ENCODE measurements at places on chromosomes 7 and 10. TPM values are rescaled to one million over a fixed set of nuclear protein-coding genes. Genes with fewer than 3 reads are reported as not detected.

- DNase-seq, result no peak
Measured at GRCh38 chr10:127135844-127136577, 60.4 kb downstream of the INSYN2A start.

- DNase-seq, result no peak
Measured at GRCh38 chr7:47710201-47710935, 128.5 kb upstream of the TNS3 start.

DNA sequence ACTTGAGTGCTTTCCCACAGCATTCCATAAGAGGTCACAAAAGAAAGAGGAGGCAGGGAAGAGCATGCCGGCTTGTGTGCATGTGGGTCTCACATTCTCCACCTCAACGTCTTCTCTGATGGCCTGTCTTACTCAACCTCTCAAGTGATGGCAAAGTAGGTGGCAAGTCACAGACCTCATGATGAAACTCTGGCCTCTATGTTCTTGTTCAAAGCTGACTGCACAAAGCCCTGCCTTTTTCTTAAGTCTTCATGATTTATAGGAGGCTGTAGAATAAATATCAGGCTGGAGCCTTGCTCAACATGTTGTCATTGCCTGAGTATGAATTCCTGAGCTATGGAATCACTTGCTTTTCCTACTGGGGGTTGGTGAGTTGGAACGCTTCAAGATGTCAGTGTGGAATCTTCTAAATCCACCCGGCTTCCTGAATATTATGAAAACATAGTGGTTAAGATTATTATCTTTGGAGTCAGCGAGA, 213.6 kb upstream of the INHBA start:
- no peak for DNase-seq

- no peak for DNase-seq
Measured at GRCh38 chr7:46532571-46532970, 611.5 kb upstream of the IGFBP3 start.

DNA sequence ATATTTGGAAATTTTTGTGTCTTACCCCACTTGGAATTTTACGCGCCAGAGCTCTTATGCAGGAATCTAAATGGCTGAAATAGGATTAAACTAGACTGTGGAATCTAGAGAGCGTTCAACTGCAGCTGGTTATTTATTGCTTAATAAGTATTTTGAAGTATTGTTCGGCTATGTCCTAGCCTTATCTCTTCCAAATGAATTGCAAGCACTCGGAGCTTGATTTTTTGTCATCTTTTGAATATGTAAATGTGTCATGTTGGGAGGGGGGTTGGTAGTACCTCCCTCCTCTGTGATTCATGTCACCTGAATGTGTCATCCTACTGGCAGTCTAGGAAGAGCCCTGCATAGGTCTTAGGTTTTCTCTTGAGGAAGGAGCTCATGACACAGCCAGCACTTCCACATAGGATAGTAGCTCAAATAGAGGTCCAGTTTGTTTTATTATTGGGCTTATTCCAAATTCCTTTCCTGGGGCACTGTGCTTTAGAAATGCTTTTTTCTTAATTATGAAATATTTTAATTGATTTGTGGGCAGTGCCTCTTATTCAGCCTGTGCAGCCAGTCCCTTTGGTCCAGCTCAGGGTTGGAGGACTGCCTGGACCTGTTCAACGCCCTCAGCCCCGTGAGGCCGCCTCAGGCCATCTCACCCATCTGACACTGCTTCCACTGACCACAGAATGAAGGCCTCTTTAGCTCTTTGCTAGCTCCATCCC, 22.5 kb upstream of the TRIL start:
- DNase-seq, result no peak

DNA sequence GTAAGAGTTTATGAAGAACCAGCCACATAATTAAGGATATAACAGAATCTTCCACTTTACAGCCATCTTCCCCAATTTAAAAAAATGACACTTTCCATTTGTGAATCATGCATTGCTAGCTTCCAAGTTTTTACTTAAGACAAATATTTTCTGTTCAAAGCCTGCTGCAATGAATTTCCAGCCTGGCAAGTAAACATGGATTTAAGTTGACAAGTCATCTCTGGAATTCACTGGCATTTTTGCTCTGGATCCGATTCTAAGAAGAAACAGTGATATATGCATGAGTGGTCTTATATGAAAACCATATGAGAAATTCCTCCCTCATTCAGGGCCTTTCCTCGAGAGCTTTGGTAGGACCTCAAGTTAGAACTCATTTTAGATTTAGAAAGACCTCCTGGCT, 116.1 kb upstream of the CDCA7L start:
- no peak for DNase-seq

The HOXA1 gene
- 3.5 TPM for total RNA-seq

The AS3MT gene
- 10.4 TPM for total RNA-seq

- DNase-seq, result no peak
Measured at GRCh38 chr7:88307412-88307811, 718 bp upstream of the STEAP4 start.

- no peak for DNase-seq
Measured at GRCh38 chr10:78947226-78947625, 121.5 kb upstream of the ZMIZ1 start.

All from neural crest cell (in vitro differentiated cells).